Tibial nerve (tissue), 4 donors: ENCODE measurements at places on chromosomes 13 and 19. TPM values are rescaled to one million over a fixed set of nuclear protein-coding genes. Genes with fewer than 3 reads are reported as not detected.
A peak's percentile ranks its signal among the peaks of the same experiment; 100 is the strongest.

GRCh38 chr19:1248139-1248785 lies at the start of gene MIDN:
Gene MIDN (plus strand): TSS chr19:1248583. CDS start chr19:1250297, 1,714 bp downstream.
- peak within 1 kb of the TSS; percentile 69 for H3K4me3 ChIP-seq
- no peaks in the 10 kb centered on the region for H3K27me3 ChIP-seq
- H3K27ac ChIP-seq = peak within 1 kb of the TSS; percentile 99
- H3K4me1 ChIP-seq = no peaks in the 10 kb centered on the region
- no peaks in the 10 kb centered on the region for H3K36me3 ChIP-seq
- DNase-seq = no peak

The ZNF432 gene
- 18.4 TPM for total RNA-seq

GRCh38 chr19:48714759-48715675 lies 4.5 kb downstream of the MAMSTR start:
- no peaks in the 10 kb centered on the region for H3K36me3 ChIP-seq
- no peaks in the 10 kb centered on the region for H3K27me3 ChIP-seq
- no peaks in the 10 kb centered on the region for H3K4me1 ChIP-seq
- no peak for DNase-seq

The NOVA2 gene
- total RNA-seq = 1.5 TPM

DNA sequence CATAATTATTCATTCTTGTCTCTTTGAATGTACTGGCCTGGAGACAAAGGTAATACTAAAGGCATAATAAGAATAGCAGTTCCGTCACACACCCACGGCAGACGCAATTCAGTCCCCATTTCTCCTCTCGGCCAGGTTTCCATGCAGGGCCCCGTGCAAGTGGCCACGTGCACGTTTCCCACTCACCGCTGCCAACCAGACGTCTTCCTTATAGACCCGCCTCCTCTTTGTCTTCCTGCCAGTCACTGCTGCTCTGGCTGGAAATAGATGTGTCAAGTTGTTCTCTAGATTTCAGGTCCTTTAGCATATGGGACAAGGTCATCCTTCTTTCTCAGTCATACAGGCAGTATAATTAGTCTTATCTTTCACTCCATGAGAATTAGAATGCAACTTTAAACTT lies 204.3 kb downstream of the SUCLA2 start:
- H3K4me1 ChIP-seq = no peaks in the 10 kb centered on the region
- no peaks in the 10 kb centered on the region for H3K27me3 ChIP-seq
- no peaks in the 10 kb centered on the region for H3K36me3 ChIP-seq
- no peak overlapping the region for H3K27ac ChIP-seq

The IQCN gene
- 11.4 TPM for total RNA-seq

- no peaks in the 10 kb centered on the region for H3K27me3 ChIP-seq
- no peak overlapping the region for H3K27ac ChIP-seq
- no peaks in the 10 kb centered on the region for H3K36me3 ChIP-seq
- no peaks in the 10 kb centered on the region for H3K4me1 ChIP-seq
These were observed 68.8 kb upstream of the TSHZ3 start for GRCh38 chr19:31418055-31418454.

The ZNF226 gene
- total RNA-seq = 28.2 TPM

GRCh38 chr19:6721773-6722172 lies 1.3 kb upstream of the C3 start:
- no peaks in the 10 kb centered on the region for H3K27me3 ChIP-seq
- no peak overlapping the region for H3K4me3 ChIP-seq
- H3K27ac ChIP-seq = no peak overlapping the region
- no peaks in the 10 kb centered on the region for H3K36me3 ChIP-seq
- DNase-seq = no peak

DNA sequence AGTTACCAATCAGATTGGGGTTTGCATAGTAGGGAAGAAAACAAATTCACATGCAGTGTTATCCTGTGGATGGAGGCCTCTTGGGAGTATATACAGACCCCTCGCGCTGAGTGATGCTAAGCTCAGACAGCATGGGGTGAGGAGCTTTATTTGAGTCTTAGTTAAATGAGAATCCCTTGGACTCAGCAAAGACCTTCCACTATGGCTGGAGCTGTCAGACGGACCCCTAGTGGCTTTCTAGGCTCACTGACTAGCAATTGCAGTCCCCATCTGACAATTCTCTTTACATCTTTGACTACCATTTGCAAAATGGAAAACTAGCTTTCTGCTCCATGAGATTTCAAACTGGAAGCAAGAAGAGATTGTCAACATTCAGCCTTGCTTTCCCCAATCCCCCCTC lies 90.4 kb downstream of the STOML3 start:
- no peak overlapping the region for H3K4me3 ChIP-seq
- H3K27ac ChIP-seq = no peak overlapping the region
- no peaks in the 10 kb centered on the region for H3K27me3 ChIP-seq
- no peaks in the 10 kb centered on the region for H3K36me3 ChIP-seq
- no peaks in the 10 kb centered on the region for H3K4me1 ChIP-seq

The KLK5 gene
- total RNA-seq = not detected

GRCh38 chr13:42272804-42273175 lies 838 bp downstream of the AKAP11 start:
- peak overlapping the region; percentile 97 for H3K4me3 ChIP-seq
- no peaks in the 10 kb centered on the region for H3K27me3 ChIP-seq
- no peaks in the 10 kb centered on the region for H3K36me3 ChIP-seq
- peak overlapping the region; percentile 97 for H3K27ac ChIP-seq
- peaks cover 5% of the 10 kb centered on the region for H3K4me1 ChIP-seq

DNA sequence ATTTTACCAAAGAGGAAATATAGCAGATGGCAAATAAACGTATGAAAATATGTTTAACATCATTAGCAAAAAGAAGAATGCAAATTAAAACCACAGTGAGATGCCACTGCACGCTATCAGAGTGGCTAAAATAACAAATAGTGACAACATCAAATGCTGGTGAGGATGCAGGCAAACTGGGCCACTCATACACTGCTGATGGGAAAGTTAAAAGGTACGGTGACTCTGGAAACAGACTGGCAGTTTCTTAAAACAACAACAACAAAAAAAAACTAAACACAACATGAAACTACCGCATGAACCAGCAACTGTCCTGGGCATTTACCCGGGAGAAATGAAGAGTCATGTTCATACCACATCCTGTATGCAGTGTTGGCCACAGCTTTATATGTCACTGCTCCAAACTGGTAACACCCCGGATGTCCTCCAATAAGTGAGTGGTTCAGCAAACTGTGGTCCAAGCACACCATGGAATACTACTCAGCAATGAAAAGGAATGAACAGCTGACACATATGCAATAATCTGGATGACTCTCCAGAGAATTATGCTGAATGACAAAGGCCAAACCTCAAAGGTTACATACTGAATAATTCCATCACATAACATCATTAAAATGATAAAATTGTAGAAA lies 22.3 kb downstream of the EPS15L1 start:
- H3K27me3 ChIP-seq = no peaks in the 10 kb centered on the region
- no peak overlapping the region for H3K27ac ChIP-seq
- no peaks in the 10 kb centered on the region for H3K4me1 ChIP-seq
- H3K36me3 ChIP-seq = no peaks in the 10 kb centered on the region

DNA sequence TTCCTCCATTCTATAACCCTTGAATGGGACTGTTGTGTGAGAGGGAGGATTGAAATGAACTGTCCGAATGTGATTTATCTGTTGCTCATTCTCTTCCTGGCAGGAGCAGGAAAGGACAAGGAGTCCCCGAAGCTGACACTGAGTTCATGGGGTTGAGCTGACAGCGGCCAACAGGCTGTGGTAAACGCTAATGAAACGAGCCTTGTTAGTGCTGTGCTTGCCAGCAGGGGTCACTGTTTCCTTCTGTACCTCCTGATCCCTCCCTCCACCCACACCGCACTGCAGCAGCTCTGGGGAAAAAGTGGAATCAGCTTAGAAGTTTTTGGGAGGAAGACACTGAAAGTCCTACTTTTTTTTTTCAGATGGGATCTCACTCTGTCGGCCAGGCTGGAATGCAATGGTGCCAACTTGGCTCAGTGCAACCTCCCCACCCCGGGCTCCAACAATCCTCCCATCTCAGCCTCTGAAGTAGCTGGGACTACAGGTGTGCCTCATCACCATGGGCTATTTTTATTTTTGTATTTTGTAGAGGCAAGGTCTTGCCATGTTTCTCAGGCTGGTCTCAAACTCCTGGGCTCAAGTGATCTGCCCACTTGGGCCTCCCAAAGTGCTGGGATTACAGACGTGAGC lies 6.7 kb upstream of the ZNF761 start:
- H3K4me3 ChIP-seq = no peak overlapping the region
- no peaks in the 10 kb centered on the region for H3K36me3 ChIP-seq
- no peaks in the 10 kb centered on the region for H3K27me3 ChIP-seq
- peak; percentile 36 for DNase-seq
- no peak overlapping the region for H3K27ac ChIP-seq

DNA sequence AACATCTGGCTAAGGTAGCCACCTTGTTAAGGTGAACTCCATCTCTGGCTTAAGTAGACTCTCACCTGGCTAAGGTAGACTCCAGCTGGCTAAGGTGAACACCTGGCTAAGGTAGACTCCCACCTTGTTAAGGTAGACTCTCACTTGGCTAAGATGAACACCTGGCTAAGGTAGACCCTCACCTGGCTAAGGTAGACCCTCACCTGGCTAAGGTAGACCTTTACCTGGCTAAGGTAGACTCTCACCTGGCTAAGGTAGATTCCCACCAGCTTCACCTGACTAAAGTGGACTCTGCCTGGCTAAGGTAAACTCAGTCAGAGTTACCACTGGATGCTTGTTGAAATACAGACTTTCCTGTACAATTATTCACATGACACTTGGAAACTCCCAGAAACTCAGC lies 23.6 kb downstream of the PIN1 start:
- no peaks in the 10 kb centered on the region for H3K27me3 ChIP-seq
- no peak overlapping the region for H3K4me3 ChIP-seq
- no peak for DNase-seq
- H3K27ac ChIP-seq = no peak overlapping the region

DNA sequence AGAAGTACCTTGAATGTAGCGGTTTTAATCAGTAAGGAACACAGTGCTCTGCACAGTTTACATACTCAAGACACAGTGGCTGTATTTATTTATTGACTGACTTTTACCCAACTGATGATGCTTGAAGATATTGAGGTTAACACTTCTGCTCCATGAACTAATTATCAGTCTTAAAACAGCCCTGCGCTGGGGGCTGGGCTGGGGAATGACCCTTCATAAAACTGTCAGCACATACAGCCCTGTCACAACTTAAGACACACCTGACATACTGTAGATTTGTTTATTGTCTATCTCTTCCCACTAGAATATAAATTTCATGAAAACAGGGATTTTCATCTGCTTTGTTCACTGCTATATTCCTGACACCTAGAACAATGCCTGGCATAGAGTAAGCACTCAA lies 10.8 kb downstream of the NEK5 start:
- no peaks in the 10 kb centered on the region for H3K4me1 ChIP-seq
- H3K4me3 ChIP-seq = no peak overlapping the region
- H3K27me3 ChIP-seq = no peaks in the 10 kb centered on the region
- H3K27ac ChIP-seq = no peak overlapping the region
- no peak for DNase-seq

The KLK4 gene
- total RNA-seq = 1.2 TPM

- H3K4me1 ChIP-seq = no peaks in the 10 kb centered on the region
- H3K4me3 ChIP-seq = no peak overlapping the region
- DNase-seq = no peak
- H3K27ac ChIP-seq = no peak overlapping the region
- no peaks in the 10 kb centered on the region for H3K27me3 ChIP-seq
These were observed 26.8 kb upstream of the LRCH1 start for GRCh38 chr13:46526100-46526735.

The MIR17HG gene
- 2.2 TPM for total RNA-seq

DNA sequence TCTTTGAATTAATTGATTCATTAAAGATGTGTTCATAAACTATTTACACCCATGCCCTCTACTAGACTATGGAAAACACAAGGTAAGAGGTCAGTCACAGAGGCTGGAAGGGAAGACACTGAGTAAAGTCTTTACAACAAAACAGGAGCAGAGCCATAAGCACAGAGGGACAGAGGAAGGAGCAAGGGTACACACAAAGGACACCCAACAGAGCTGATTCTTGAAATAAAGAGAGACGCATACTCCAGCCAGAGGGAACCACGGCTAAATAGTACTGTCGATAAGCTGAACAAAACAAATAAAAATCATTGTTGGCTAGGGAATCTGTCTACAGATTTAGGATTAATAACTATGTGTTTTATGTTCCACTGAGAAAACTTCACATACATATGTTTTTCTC lies 289.2 kb downstream of the EFNB2 start:
- no peaks in the 10 kb centered on the region for H3K27me3 ChIP-seq
- H3K4me1 ChIP-seq = no peaks in the 10 kb centered on the region
- H3K4me3 ChIP-seq = no peak overlapping the region
- H3K27ac ChIP-seq = no peak overlapping the region

- H3K27me3 ChIP-seq = no peaks in the 10 kb centered on the region
- H3K27ac ChIP-seq = no peak overlapping the region
- no peaks in the 10 kb centered on the region for H3K36me3 ChIP-seq
- no peak for DNase-seq
- no peaks in the 10 kb centered on the region for H3K4me1 ChIP-seq
These were observed 45.7 kb upstream of the RNF113B start for GRCh38 chr13:98222816-98223215.

The ZNF208 gene
- 3.9 TPM for total RNA-seq

GRCh38 chr13:80873589-80873988 lies 532.7 kb upstream of the SPRY2 start:
- H3K27ac ChIP-seq = no peak overlapping the region
- H3K36me3 ChIP-seq = no peaks in the 10 kb centered on the region
- H3K4me1 ChIP-seq = no peaks in the 10 kb centered on the region
- no peak overlapping the region for H3K4me3 ChIP-seq
- DNase-seq = no peak
- H3K27me3 ChIP-seq = no peaks in the 10 kb centered on the region
